GDM1 (cell line): ENCODE measurements at places on chromosomes 7 and 10.

DNA sequence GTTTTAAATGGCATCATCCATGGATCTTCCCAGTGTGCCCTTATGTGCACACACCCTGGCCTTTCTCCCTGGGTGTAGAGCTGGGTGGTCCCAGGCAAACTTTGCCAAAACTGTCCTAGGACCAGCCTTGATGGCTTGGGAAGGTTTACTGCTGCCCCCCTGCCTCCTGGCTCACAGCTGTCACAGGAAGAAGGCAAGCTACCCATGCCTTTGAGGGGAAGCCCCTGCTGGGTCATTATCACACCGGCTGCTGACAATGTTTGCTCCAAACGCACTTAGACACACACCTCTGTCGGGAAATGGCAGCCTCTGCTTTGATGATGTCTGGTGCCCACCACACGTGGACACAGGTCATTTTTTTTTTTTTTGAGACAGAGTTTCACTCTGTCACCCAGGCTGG, 25.2 kb upstream of the FIGNL1 start:
- DNase-seq, result no peak

- peak; percentile 25 for DNase-seq
These were observed 569.4 kb downstream of the HTR7 start for GRCh38 chr10:90288391-90288933.

DNA sequence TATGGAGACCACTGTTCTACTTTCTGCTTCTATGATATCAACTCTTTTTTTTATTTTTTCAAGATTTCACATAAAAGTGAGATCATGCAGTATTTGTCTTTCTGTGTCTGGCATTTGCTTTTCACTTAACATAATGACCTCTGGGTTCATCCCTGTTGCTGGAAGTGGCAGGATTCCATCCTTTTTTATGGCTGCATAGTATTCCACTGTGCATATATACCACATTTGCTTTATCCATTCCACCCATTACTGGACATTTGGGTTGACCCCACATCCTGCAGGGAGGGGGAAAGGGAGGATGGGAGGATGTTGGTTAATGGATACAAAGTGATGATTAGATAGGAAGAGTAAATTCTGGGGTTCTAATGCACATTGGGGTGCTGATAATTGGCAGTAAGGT, 80.3 kb upstream of the NPTX2 start:
- DNase-seq, result no peak

DNA sequence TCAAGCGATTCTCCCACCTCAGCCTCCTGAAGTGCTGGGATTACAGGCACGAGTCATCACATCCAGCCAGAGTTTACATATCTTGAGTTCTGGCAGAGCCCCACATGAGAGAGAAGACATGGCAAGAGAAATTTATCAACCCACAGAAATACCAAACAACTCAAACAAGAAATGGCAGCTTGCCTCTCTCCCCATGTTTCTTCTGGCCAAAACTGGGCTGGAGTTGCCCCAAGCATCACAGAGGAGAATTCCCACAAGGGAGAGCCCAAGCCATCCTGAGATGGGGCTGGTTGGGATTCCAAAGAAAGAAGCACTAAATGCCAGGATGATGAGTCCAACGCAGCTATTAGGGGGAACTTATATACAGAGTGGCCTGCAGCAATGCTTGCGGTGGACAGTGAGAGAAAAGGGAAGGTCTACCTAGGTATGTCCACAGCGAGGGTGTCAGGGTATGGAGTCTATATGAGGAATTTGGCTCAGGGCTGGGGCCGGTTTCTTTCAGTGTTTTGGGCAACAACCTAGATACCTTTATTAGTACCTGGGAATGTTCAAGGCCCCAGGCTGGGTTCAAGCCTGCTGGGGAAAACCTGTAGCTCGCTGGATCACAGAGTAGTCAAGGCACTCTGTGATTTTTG, 14.5 kb upstream of the PAX4 start:
- no peak for DNase-seq

GRCh38 chr10:115033898-115034297, 59.3 kb upstream of the ATRNL1 start:
- DNase-seq, result no peak

GRCh38 chr10:19204246-19204917, 155.8 kb downstream of the MALRD1 start:
- no peak for DNase-seq

- DNase-seq, result no peak
These were observed 66.9 kb upstream of the TFEC start for GRCh38 chr7:116097365-116098009.

- no peak for DNase-seq
These were observed 30.1 kb downstream of the DENND11 start for GRCh38 chr7:141671705-141672496.

GRCh38 chr10:80275135-80275498, 14.3 kb downstream of the MAT1A start:
- no peak for DNase-seq

GRCh38 chr7:139105484-139105883, 4.0 kb downstream of the ZC3HAV1 start:
- DNase-seq, result no peak

DNA sequence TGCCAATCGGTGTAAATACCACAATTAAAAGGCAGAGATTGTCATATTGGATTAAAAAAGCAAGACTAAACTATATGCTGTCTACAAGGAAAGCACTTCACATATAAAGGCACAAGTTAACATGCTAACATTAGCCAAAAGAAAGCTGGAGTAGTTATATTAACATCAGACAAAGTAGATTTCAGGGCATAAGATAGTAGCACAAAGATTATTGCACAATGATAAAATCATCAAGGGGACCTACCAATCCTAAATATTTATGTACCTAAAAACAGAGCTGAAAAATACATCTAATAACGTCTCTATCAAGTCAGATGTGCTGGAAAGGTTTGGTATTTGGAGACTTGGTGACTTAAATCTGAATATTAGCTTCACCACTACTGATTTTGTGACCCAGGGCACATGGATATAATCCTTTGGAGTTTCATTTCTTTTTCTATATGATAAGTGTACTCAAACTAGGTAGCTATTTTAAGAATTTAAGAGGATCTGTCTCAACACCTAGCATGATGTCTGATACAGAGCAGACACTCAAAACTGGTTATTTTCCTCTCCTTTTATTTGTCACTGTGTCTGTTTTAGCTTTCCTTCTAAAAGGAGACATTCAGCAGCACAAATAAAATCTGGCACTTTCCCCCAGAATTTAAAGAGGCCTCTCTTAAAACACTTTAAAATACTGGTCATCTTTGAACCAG, 156.5 kb downstream of the DOCK4 start:
- no peak for DNase-seq

- DNase-seq, result no peak
These were observed 4.5 kb downstream of the EIF4H start for GRCh38 chr7:74178632-74179031.

GRCh38 chr7:95473276-95473985, 12.3 kb upstream of the ASB4 start:
- no peak for DNase-seq

DNA sequence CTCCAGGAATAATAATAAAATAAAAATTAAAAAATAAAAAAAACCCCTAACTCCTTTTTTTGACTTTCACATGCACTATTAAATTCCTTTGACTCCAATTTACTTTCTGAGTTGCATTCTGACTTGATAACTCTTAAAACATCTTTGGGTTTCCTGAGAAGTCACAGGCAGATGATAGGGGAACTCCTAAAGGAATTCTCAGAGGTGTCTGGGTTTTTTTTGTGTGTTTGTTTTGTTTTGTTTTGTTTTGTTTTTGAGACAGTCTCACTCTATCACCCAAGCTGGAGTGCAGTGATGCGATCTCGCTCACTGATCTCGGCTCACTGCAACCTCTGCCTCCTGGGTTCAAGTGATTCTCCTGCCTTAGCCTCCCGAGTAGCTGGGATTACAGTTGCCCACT, 52.7 kb upstream of the APBB1IP start:
- DNase-seq, result no peak

DNA sequence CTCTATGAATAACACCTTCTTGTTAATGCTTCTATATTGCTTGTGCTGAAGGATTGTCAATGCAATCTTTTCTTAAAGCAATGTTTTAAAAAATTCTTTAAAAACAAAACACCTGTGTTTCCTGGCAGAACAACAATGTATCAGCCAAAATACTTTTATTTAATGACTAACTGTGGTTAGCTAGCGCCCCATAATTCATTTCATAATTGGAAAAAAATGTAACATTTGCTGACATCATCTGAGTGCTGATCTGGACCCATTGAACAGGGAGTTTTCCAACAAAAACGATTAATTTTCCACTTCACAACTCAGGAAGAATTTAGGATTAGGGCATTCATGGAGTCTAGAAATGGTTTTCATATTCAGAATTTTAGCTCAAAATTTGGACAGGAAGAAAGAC, 137.6 kb upstream of the CDK6 start:
- no peak for DNase-seq

- no peak for DNase-seq
These were observed 19.9 kb downstream of the FAM241B start for GRCh38 chr10:69649786-69650550.

DNA sequence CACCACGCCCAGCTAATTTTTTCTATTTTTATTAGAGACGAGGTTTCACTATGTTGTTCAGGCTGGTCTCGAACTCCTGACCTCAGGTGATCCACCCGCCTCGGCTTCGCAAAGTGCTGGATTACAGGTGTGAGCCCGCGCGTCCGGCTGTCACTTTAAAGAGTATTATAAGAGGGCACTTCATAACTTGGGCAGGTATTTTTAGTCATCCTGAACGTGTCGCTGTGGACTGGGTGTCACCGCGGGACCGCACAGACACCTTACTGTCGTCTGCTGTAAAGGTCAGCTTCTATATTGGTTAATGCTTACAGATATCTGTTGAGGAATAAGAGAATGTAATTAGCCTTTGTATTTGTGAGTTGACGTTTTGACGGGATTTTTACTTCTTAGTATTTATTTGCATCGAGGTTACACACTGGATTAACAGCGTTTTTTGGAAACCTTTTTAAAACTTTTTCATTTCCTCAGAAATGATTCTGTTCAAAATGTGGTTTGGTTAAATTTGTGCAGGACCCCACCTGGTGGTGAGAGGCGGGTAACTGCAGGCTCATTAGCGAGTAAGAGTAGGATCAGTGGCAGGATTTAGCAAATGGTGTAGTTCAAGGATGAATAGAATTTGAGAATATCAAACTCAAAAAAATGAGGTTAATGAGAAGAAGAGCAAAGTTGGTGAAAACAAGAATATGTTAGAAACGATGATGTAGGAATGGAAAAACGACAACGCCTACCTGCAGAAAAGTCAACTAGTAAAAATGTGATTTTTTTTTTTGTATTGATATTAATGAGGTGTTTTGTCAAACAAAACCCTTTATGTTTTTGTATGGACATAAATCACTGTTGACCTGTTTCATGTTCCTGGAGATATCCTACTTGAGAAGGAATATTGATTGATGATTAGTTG, 3.2 kb downstream of the DNAJB6 start:
- no peak for DNase-seq

DNA sequence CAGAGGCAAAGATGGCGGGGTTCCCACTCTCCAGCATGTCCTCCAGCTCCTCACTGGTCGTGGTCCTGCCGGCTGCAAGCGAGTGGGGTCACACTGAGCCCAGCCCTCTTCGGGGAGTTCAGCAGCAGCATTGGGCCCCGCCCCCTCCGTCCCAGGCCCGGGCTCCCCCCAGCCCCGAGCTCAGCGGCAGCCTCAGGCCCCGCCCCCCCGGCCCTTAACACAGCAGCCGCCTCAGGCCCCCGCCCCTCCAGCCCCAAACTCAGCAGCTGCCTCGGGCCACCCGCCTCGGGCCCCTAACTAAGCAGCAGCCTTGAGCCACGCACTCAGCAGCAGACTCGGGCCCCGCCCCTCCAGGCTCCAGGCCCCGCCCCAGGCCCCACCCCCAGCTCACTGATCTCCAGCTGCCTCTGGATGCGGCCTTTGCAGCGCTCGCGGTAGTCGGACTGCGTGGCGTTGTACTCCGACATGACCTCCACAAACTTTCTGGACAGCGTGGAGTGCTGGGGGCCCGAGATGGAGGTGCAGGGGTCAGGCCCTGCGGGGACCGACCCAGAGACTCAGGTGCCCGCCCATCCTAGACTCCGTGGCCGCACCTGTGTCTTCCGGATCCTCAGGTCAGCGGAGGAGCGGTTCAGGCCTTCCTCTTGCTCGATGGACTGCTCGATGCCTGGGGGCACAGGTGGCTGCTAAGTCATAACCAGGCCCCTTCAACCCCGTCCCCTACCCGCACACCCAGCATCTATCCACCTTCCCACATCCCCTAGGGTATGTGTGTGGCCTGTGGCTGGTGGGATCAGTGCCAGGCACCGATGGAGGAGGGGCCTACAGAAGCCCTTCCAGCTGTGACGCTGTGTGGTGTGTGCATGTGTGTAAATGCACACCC, 15.5 kb downstream of the STX1A start:
- no peak for DNase-seq

GRCh38 chr7:93029056-93029455, 88.7 kb downstream of the SAMD9 start:
- no peak for DNase-seq

DNA sequence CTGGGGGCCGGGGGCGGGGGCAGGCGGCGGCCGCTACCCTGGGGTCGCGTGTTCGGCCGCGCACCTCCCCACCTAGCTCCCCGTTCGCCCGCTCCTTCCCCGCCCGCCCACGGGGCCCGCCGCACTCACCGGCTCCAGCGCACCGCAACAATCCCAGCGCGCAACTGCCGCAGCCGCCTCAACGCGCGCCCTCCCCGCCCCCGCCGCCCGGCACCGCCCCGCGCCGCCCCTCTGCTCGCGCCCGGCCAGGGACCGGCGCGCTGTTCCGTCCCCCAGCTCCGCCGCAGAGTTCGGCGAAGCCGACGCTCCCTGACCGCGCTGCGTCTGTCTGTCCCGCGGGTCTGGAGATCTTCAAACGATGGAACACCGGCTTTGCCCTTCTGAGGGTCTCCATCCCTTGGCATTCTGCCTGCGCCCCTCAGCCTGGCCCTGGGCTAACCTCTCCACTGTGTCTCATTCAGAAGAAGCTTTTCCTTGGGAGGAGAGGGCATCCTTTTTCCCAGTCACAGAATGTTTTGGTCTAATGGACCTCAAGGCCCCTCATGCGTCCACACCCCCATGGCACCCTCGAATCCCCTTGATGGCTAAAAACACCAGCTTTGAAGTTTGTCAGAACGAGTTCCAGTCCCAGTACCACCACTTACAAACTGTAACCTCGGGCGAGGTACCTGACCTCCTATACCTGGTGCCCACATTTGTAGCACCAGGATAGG, at the start of gene NT5C2:
Gene NT5C2 (minus strand): TSS at position 166 of the 713 bp plus-strand sequence. CDS start 18,314 bp downstream, outside the sequence.
- peak; percentile 83 for DNase-seq

DNA sequence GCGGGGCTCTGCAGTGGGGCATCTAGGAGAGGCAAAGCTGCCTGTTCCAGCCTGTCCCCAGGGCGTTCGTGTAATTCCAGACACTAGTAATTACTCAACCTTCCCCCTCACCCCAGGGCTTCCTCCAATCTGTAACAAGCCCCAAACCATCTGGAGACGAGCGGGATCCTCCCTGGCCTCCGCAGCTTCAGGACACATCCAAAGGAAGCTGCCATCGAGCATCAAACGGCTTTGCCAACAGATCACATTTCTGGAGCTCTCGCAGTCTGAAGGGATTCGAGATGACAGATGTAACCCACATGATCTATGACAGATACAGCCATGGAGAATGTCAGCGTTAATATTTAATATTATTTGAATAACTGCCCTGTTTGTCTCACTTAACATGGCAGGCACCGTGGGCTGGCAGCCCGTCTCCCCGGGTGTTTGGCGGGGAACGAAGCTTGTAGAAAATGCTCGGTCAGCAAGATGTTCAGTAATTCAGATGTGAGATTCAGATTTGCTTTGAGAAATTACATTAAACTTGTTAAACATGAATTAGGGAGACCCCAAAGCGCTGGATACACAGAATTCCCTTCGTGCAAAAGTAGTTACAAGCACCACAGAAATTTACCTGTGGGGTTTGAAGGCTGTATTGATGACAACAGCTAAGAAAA, 108.5 kb upstream of the C7orf33 start:
- no peak for DNase-seq
